ENCODE measurements at places on chromosomes 5 and 9. TPM values are rescaled to one million over a fixed set of nuclear protein-coding genes. Genes with fewer than 3 reads are reported as not detected.

COX7C gene
- 276 TPM for total RNA-seq

GRCh38 chr5:18483451-18483850 is 849.2 kb downstream of the TAF11L14 start:
- no peak for DNase-seq

GRCh38 chr5:96741891-96742309 is 65.8 kb downstream of the ERAP1 start:
- no peak for DNase-seq

- DNase-seq = no peak
Measured at GRCh38 chr9:316382-316965, 101.8 kb downstream of the DOCK8 start.
